ENCODE measurements at places on chromosomes 4 and X. TPM values are rescaled to one million over a fixed set of nuclear protein-coding genes. Genes with fewer than 3 reads are reported as not detected.

DNA sequence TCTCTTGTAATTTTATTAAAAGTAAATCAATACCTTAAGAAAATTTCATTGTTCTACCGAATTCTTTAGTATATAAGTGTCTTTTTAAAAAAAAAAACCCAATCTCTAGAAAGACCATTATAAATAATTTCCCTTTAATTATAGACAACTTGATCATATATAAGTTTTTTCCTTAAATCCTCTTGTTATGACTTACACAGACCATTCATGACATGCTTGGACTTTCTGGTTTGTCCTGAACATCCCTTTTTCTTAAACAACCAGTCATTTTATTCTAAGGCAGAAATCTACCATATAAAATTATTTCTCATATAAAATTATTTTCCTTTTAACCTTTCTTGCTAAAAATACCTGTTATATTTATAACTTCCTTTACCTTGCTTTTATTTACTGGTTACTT, 15.4 kb upstream of the FHDC1 start:
- no peaks in the 10 kb centered on the region for H3K27me3 ChIP-seq
- DNase-seq = no peak
- H3K36me3 ChIP-seq = no peaks in the 10 kb centered on the region
- H3K27ac ChIP-seq = no peak overlapping the region
- H3K4me1 ChIP-seq = no peaks in the 10 kb centered on the region

The GPRIN3 gene
- total RNA-seq = 2.1 TPM

GRCh38 chrX:56986138-56986537, 9.2 kb downstream of the SPIN3 start:
- no peaks in the 10 kb centered on the region for H3K4me1 ChIP-seq
- DNase-seq = no peak
- no peak overlapping the region for H3K4me3 ChIP-seq
- H3K36me3 ChIP-seq = no peaks in the 10 kb centered on the region

GRCh38 chrX:13131396-13132137, 87.1 kb upstream of the FAM9C start:
- no peaks in the 10 kb centered on the region for H3K27me3 ChIP-seq
- no peak overlapping the region for H3K4me3 ChIP-seq
- peaks cover 2% of the 10 kb centered on the region for H3K4me1 ChIP-seq
- H3K27ac ChIP-seq = no peak overlapping the region
- no peaks in the 10 kb centered on the region for H3K36me3 ChIP-seq
- DNase-seq = no peak

DNA sequence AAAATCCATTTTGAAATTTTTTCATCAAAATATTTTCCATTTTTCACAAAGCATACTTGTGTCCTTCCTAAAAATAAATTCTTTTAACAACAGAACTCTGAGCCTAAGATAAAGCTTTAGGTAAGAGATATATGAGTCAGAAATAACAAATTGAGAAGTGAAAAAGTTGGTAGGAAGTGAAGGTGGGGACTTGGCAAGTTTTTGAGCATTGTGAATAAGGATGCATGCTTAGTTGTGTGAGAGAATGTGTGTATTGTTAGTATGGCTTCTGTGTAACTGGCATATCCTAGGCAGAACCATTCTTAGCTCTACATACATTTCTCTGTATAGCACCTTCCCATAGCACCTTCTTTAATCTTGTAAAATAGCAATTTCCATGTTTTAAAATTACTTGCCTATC, 6.8 kb downstream of the ASB5 start:
- no peaks in the 10 kb centered on the region for H3K4me1 ChIP-seq
- H3K27me3 ChIP-seq = no peaks in the 10 kb centered on the region
- no peaks in the 10 kb centered on the region for H3K36me3 ChIP-seq
- H3K4me3 ChIP-seq = no peak overlapping the region

The GPR34 gene
- total RNA-seq = 1.5 TPM

DNA sequence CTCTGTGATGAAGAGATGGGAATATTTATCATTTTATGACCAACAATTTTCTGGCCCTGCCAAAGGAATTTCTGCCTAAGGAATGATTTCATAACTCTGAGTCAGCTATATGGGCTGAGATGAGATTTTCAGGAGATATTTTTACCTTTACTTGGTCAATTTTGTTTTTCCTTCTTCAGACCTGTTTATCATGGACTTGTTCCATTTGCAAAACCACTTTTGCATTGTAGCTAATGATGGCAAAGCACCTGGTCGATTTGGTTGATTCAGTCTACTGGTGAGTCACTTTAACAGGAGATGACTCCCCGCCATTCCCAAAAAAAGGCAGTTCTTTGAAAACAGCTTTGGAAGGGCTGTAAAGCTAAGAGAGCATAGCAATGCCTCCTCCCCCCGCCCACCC, 53.3 kb downstream of the TEX13A start:
- no peak for DNase-seq
- no peaks in the 10 kb centered on the region for H3K27me3 ChIP-seq
- H3K4me1 ChIP-seq = no peaks in the 10 kb centered on the region
- no peak overlapping the region for H3K27ac ChIP-seq

DNA sequence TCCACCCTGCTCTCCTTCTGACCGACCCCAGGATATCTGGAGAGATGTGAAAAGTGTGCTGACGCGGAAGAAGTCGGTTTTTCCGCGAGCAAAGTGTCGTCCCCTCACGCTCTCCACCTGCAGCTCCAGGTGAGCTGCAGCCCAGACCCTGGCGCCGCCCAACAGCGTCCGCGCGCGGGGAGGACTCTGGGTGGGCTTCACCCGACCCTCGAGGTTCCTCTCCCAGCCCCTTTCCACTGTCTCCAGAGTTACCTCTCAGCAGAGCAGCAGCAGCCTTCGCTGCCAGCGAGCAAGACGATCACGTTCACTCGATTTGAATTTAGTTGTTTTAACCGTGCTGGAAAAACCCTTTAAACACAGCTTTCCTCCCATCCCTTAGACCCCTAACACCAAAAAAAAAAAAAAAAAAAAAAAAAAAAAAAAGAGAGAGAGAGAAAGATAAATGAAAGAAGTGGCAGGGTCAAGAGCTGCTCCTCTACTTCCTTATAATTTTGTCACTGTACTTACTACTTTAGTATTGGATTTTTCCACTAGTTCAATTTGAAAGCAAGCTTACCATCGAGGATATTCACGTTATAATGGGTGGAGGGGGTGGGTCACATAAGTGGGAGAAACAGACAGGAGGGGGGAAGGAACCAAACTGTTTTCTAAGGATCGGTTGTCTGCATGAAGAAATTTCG, 758 bp upstream of the NR3C2 start:
- H3K27ac ChIP-seq = peak overlapping the region; percentile 95
- no peaks in the 10 kb centered on the region for H3K36me3 ChIP-seq
- no peaks in the 10 kb centered on the region for H3K27me3 ChIP-seq
- H3K4me3 ChIP-seq = peak overlapping the region; percentile 92
- no peak for DNase-seq

The AMTN gene
- not detected for total RNA-seq

Data from ascending aorta (tissue), 2 donors.